Activated naive CD4-positive, alpha-beta T cell treated with anti-CD3 and anti-CD28 coated beads, Interleukin-2, amount 50 U/mL, for 72 hours (primary cell): ENCODE measurements at places on chromosomes 4 and X.

GRCh38 chr4:95411371-95412088 is 137.2 kb downstream of the UNC5C start:
- DNase-seq, result no peak

- DNase-seq, result no peak
Measured at GRCh38 chr4:3704669-3705068, 61.5 kb upstream of the ADRA2C start.

DNA sequence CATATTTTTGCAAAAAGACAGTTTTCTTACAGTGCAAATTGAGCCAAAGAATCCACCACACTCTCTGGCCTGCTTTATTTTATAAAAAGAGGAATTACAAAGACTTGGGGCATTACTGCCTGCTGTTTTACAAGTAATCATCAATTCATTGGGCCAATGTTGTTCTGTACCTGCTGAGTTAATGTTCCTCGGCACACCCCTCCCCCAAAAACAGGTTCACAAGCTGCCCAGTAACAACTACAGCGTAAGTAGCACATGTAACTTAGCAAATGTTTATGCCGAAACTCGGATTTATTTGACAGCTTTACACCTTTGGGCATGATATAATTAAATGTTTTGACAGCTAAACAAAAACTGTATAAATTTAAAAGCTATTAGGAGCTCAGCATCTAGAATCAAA is 214.6 kb upstream of the MAB21L2 start:
- DNase-seq, result no peak

- no peak for DNase-seq
Measured at GRCh38 chrX:21166272-21166982, 207.8 kb upstream of the CNKSR2 start.

DNA sequence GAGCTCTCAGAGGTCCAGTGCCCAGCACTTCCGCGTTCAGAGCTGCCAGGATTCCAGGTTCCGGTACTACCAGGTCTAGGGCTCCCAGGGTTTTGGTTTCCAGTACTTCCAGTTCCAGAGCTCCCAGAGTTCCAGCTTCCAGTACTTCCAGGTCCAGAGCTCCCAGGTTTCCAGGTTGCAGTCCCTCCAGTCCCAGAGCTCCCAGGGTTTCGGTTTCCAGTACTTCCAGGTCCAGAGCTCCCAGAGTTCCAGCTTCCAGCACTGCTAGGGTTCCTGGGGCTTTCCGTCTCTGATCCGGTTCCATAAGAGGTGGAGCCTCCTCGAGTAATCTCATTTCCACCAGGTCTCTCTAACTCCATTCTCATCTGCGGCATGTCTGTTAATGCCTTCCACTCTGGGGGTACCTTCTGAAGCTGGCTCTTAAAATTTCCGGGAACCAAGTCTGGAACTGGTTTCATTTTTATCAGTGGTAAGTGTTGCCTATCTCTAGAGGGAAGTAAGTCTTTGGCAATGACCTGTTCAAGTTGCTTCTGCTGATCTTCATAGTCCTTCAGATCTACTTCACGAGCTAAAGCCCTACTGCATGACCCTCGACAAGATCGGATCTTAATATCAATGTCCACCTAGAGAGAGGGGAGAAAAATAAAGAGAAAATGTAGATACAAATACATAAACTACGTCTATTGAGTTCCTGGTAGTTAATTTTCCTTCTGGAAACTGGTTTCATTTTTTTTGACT is 4.1 kb downstream of the FGA start:
- no peak for DNase-seq
